Bronchus fibroblast of lung (primary cell): ENCODE measurements at places on chromosomes 3 and 15. TPM values are rescaled to one million over a fixed set of nuclear protein-coding genes. Genes with fewer than 3 reads are reported as not detected.

FSIP1 gene
- total RNA-seq = 0.15 and 0.17 TPM in 2 replicates

ARIH1 gene
- total RNA-seq = 15.8 and 24.4 TPM in 2 replicates

CCR3 gene
- total RNA-seq = not detected in 2 replicates

ZBBX gene
- total RNA-seq = not detected in 2 replicates

LTF gene
- total RNA-seq = not detected in 2 replicates

CCK gene
- 2.7 and 2.9 TPM in 2 replicates for total RNA-seq

HDGFL3 gene
- total RNA-seq = 23.6 and 50.6 TPM in 2 replicates

TMEM212 gene
- not detected in 2 replicates for total RNA-seq

FOXL2 gene
- total RNA-seq = under 0.01 and 0.17 TPM in 2 replicates

NR2E3 gene
- total RNA-seq = not detected in 2 replicates

IGF2BP2 gene
- 67.6 and 67.9 TPM in 2 replicates for total RNA-seq

CASR gene
- total RNA-seq = not detected in 2 replicates

NLGN1 gene
- 0.50 and 0.74 TPM in 2 replicates for total RNA-seq
